ENCODE measurements at places on chromosomes 11 and 22. TPM values are rescaled to one million over a fixed set of nuclear protein-coding genes. Genes with fewer than 3 reads are reported as not detected.

DNA sequence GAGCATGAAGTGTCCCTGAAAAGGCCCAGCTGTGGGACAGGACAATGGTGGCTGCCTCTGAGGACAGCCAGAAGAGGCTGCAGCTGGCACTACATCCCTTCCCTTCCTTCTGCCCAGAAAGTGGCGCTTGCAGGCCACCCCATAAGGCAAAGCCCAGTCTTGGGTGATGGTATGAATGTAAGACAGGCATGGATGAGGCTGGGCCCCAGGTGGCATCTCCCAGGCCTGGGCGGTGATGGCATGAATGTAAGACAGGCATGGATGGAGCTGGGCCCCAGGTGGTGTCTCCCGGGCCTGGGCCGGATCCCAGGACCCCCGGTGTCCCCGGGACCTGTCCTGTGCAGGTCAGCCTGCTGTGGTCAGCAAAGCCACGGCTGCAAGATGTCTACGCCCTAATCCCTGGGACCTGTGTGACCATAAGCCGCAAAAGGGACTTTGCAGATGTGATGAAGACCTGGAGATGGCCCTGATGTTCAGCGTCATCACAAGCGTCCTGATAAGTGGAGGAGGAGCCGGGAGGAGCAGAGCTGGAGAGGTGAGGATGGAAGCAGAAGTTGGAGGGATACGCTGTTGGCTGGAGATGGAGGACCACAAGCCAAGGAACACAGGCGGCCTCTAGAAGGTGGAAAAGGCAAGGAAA is 181.1 kb downstream of the CTTN start:
- DNase-seq = no peak

DNA sequence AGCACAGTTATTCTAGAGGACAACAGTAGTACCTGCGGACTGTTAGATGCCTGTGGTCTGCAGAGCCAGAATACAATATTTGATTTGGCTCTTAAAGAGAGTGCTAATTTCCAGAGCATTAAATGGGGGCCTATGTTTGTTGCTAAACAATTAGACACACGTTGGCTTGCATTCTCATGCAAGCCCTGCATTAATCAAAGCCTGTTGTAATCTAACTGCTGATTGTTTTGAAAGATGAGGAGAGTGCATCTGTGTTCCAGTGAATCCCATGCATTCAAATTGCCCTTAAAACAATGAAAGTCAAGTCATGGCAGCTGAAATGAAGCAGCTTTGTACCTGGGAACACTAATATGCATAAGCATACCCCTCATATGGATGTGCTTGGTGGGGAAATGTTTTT is 419.4 kb downstream of the DYNC2H1 start:
- DNase-seq = no peak

Gene CDC45
- 32.2 TPM for total RNA-seq

Gene OR51I1
- not detected for total RNA-seq

All from RPMI7951 (cell line).